NCI-H187 (cell line): ENCODE measurements at places on chromosomes 11 and 22.

DNA sequence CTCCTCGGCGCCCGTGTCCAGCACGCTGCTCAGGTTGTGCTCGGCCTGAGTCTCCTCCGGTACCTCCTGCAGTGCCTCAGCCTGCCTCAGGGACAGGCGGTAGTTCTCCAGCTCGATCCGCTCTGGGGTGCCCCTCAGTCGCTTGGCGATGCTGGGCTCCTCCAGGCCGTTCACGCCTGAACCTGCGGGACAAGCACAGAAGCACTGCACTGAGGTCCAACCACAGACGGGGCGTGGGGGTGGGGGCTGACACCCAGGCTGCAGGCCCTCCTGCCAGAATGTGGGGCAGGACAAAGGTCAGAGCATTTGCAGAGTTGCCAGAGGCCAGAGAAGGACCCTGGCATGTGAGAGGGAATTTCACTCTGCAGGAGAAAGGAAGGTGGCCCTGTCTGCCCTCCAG is 67.6 kb upstream of the BID start:
- no peak for DNase-seq

- no peak for DNase-seq
Measured at GRCh38 chr11:17379383-17380180, 8.9 kb downstream of the KCNJ11 start.

DNA sequence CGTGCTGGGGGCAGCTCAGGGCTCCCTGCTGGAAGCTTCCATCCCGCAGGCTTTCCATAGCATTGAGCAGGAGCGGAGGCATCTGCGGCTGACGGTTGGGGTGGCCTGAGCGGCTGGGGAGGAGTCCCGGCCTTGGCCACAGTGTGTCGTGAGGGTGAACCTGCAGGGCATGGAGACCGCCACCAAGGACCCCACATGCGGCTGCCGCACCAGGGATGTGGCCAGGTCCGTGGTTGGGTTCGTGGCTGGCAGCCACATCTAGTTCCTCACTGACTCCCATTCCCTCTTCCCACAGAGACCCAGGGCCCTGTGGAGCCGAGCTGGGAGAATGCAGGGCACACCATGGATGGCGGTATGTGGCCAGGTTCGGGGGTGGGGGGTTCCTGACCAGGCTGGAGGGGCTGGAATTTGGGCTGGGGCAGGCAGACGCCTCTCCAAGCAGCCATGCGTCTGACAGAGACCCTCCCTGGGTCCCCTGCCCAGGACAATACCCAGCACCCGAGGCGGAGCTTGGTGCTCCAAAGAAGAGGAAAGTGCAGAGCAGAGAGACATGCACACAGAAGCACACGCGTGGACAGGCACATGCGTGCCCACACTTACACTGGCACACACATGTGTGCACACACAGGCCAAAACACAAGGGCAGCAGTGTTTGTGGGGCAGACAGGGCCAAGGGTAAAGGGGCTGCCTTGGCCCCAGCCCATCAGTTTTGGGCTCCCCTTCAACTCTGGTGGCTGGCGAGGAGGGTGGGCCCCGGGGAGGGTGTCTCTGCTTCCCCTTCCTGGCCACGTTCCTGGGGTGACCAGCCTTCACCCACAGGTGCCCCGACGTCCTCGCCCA is 2.7 kb downstream of the MUC5B start:
- no peak for DNase-seq

DNA sequence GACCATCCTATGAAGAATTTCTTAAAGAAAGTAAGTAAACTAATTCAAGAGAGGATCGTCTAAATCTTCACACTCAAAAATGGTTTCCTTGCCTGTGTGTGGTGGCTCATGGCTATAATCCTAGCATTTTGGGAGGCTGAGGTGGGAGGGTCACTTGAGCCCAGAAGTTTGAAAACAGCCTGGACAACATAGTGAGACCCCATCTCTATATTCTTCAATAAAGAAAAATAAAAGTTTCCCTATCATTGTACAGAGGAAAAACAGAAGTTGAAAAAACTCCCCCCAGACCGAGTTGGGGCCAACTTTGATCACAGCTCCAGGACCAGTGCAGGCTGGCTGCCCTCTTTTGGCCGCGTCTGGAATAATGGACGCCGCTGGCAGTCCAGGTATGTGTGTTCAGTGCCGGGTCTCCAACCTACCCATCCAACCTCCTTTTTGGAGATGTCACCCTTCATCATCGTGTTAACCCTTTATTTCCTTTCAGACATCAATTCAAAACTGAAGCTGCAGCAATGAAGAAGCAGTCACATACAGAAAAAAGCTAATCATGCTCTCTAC is 3.0 kb downstream of the RPS25 start:
- DNase-seq: no peak

GRCh38 chr11:10674911-10675440 is 18.6 kb downstream of the IRAG1 start:
- DNase-seq: no peak

DNA sequence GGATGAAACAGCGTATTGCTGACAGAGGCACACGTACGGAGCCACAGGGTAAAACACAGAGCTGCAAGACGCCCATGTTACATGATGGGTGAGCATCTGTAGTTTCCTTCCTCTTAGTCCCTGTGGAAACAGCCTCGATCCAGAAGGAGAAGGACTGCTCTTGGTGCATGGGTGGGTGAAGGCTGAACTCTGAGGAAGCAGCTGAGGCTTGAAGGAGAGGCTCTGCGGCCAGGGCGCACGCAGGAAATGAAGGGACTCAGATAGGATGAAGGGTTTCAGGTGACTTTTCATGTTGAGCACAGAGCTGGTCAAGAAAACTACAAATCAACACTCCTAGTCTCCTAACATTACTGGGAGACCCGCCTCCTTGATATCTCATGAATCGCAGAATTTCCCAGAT is 65.7 kb upstream of the ADA2 start:
- DNase-seq: no peak

GRCh38 chr11:24478718-24479117 is 18.1 kb upstream of the LUZP2 start:
- DNase-seq: no peak

- DNase-seq: no peak
Measured at GRCh38 chr11:81886406-81887075, 847.1 kb downstream of the FAM181B start.

GRCh38 chr11:126139111-126140091 is 72.0 kb downstream of the RPUSD4 start:
- no peak for DNase-seq

GRCh38 chr11:64553554-64554201 is 37.3 kb upstream of the SLC22A12 start:
- no peak for DNase-seq

DNA sequence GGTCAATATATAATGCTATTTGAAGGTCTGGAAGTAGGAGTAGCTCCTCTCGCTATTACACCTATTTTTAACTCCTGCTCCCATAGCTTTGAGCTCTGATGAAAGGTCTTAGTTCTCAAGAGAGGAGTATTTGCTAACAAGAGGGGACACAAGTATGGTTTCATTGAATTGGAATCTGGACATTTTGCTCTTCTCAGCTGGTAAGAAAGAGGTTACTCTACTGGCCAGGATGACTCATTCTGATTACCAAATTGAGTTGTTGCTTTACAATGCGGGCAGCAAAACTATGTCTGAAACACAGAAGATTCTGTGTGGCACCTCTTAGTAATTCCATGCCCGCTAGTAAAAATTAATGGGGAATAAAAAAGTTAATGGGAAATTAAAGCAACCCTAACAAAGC is 63.6 kb upstream of the EP300 start:
- DNase-seq: no peak

- peak; percentile 58 for DNase-seq
Measured at GRCh38 chr11:19903620-19904069, 191.0 kb downstream of the NAV2 start.

DNA sequence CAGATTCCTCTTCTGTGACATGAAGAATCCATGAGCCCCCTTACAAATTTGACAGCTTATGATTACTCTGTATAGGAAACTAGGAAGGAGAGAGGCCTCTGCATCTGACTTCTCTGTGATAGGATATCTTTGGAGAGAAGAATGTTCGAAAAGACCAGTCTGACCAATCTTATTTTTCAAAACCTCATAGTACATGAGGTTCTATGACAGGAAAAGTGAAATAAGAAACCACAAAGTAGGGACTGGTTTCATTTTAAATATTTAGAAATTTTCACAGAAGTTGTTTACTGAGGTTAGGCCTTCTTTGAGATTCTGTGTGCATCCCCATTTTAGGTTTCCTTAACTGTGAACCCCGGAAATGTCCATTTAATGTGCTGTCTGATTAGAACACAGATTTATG is 2.1 kb upstream of the OR4X1 start:
- no peak for DNase-seq

- DNase-seq: no peak
Measured at GRCh38 chr11:29159552-29160465, 857.0 kb downstream of the KCNA4 start.
